ENCODE measurements at places on chromosomes 7 and 10.

DNA sequence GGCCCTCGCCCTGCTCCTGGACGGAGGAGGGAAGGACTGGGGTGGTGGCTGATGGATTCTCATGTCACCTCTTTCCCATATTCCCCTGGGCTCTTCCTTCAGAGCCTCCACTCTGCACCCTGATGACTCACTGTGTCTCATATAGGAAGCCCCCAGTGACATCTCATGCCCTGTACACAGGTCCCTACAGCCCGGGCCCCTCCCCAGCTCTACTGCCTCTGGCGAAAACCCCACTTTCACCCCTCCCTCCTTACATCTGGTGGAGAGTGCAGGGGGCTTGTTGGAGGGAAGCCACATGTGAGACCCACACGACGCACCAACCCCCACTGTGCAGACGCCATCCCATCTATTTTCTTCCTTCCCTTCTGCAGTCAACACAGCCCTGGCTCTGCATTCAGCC lies 72.8 kb upstream of the ZNF479 start:
- no peak for DNase-seq

- peak; percentile 22 for DNase-seq
Observed at GRCh38 chr7:139494835-139495579, 11.5 kb upstream of the KLRG2 start.

DNA sequence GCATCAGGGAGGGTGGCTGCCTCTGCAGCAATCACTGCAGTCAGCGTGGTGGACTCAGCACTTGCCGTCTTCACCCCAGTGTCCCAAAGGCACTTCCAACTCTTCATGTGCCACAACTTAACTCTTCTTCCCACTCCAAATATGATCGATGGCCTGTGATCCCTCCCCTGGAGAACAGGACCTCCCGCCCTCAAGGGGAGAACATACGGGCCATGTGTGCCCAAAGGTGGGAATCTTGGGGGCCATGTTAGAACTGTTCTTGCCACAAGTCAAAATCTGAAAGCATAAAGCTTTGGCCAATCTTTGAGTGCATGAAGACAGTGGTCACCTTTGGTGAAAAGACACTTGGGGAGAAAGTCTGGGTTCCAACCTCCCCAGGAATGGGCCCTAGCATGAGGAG lies 368.5 kb upstream of the MGMT start:
- no peak for DNase-seq

GRCh38 chr7:10222976-10223375 lies 750.7 kb upstream of the PHF14 start:
- no peak for DNase-seq

DNA sequence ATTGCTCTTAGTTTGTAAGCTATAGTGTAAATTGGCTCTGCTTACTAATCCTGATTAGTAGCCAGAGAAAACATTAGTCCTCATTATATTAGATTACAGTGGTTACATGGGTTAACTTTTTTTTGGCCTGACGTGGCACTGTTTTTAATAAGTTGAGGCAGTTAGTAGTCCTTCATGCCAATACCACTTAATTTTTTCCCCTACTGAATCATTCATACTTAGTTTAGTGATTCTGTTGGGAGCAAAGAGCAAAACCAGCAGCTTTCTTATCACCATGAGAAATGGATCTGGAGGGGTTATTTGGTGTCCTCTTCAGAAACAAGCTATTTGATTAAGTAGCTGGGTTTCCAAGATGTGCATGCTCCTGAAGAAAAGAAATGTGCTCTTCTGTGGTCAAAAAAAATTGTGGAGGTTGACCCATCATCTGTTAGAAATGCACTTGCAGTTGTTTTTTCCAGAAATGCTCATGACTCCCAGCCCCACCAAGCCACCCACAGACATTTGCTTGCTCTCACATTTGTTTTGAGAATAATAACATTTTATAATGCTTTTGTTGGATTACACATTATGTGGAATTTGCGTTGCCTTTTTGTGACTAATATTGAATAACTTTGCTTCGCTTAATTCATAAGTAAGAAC lies 258.5 kb downstream of the HDAC9 start:
- DNase-seq, result peak; percentile 96

GRCh38 chr10:29257106-29257783 lies 31.6 kb upstream of the LYZL1 start:
- peak; percentile 96 for DNase-seq

DNA sequence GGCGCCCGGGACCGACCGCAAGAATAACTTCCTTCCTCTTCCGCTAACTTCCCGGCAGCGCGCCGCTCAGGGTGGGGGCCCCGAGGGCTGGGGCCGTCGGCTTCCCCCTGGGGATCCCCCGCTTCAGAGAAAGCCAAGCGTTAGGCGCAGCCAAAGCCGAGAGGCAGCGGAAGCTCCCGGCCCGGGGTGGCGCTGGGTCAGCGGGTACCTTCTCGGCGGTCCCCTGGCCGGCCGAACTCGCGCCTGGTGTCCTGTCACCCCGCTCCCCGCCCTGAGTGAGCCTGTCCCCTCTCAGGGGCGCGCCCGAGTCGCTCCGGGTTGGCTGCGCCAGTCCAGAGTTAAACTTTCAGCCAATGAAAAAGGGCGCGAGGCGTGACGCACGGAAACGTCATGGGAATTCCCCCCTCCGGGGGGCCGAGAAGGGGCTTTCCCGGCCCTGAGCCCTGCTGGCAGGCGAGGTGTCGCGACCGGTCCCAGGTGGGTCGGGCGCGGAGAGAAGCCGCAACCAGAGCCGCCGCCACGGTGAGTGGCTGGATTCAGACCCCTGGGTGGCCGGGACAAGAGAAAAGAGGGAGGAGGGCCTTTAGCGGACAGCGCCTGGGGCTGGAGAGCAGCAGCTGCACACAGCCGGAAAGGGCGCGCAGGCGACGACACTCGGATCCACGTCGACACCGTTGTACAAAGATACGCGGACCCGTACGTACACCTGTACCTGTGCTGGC lies 1.3 kb upstream of the NFKB2 start:
- DNase-seq, result peak; percentile 93

- DNase-seq, result no peak
Observed at GRCh38 chr10:110529596-110530011, 31.9 kb downstream of the DUSP5 start.

DNA sequence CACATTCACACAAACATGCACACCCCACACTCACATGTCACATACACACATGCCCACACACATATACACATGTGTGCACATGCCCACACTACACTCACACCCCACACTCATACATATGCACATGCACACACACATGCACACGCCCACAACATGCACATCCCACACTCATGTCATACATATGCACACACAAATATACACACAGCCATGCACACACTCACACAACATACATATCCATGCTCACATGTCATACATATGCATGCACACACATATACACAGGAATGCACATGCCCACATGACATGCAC lies 219.8 kb downstream of the DNAJB6 start:
- DNase-seq, result no peak

DNA sequence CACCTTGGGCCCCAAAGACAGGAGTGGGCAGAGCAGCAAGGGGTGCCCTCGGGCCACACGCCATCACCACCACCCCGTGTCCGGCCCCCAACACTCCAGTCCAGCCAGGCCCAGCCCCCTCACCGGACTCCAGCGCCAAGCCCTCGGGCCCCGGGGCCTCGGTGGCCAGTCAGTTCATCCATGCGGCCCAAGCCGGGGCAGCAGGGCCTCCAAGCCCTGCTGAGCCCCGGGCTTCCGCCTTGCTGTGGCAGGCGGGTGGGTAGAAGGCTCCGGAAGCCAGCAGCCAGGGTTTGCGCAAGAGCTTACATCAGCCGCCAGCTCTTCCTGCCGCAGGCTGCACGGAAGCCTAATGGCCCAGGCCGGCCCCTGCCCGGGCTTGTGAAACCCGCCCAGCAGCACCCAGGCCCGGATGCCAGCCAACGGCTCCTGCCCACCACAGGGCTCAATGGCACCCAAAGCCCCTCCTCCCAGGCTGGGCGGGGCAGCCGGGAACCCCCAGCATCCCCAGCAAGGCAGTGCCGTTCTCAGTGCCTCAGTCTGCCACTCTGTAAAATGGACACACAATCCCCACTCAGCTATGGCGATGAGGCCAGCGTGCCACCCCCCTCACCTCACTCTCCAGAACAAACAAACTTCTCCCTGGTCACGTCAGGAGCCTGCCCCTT lies 26.5 kb downstream of the TNRC18 start:
- peak; percentile 95 for DNase-seq

DNA sequence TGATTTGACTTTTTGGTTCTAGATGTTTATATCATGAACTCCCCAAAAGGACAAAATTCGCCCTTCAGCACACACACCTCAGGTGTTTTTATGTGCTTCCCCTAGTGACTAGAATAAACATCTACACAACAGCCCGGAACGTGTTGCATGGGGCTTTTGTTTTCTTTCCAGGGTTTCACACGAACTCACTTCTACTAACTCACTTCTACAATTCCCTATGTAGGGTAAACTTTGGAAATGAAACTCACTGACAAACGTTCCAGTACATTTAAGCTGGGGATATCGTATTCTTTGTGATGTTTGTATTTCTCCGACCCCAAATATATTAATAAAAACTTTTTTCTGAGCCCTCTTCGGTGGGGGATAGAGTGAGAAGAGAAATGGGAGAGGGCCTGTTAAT lies 1.4 kb downstream of the TRA2A start:
- DNase-seq, result peak; percentile 29

GRCh38 chr7:82741493-82741892 lies 297.9 kb upstream of the CACNA2D1 start:
- DNase-seq, result no peak

GRCh38 chr7:141074162-141074991 lies 513 bp downstream of the TMEM178B start:
- no peak for DNase-seq

DNA sequence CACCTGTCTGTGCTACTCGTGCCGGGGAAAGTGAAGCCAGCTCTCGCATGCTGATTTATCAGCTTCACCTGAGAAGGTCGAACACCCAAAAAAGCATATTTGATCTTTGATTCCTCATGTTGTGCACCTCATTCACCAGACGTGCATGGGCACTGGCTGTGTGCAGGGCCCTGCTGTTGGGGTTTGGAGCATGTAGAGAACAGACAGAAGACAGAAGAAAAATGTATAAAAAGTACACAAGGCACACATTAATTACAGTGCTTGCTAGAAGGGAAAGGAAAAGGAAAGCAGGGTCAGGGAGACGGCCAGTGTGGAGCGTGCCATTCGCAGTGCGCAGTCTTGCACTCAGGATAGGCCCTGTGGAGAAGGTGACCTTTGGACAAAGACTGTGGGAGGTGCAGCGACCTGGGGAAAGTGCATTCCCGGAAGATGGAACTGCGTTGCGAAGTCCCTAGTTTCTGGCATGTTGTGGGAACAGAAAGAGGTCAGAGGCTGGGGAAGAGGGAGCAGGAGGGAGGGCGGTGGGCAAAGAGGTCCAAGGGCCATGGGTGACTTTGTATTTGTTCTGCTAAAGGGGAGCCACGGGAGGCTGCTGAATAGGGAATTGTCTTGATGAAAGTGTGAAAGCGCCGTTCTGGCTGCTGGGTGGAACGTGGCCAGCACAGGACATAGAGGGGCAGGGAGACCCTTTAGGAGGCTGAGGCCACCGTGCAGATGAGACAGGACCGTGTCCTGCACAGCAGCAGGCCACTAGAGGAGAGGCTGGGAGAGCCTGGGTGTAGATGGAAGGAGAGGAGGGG lies 232.8 kb downstream of the GLRX3 start:
- no peak for DNase-seq

DNA sequence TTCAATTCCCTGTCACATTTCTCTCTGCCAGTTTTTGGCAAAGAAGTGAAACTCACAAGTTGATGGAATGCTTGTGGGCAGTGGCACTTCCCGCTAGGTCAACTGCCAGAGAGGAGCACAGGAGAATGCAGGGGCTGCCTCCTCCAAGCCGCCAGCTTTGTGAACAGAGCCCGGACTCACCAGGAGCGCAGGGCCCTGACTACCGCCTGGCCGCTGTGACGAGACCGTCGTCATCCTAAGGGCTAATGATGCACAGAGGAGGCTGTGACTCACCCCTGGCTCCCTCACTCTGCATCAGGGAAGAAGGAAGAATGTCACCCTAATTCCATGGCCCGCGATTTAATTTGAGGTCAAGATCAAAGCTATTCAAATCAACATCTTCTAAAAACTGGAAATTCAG lies 123.9 kb downstream of the TAX1BP1 start:
- DNase-seq, result peak; percentile 34
